ENCODE measurements at places on chromosomes 1 and 21.

- no peak for DNase-seq
These were observed 50.5 kb upstream of the IL12RB2 start for GRCh38 chr1:67257173-67257535.

GRCh38 chr1:106995970-106996369 is 60.5 kb upstream of the PRMT6 start:
- no peak for DNase-seq

GRCh38 chr1:116392717-116393404 is 19.8 kb downstream of the ATP1A1 start:
- DNase-seq, result no peak

DNA sequence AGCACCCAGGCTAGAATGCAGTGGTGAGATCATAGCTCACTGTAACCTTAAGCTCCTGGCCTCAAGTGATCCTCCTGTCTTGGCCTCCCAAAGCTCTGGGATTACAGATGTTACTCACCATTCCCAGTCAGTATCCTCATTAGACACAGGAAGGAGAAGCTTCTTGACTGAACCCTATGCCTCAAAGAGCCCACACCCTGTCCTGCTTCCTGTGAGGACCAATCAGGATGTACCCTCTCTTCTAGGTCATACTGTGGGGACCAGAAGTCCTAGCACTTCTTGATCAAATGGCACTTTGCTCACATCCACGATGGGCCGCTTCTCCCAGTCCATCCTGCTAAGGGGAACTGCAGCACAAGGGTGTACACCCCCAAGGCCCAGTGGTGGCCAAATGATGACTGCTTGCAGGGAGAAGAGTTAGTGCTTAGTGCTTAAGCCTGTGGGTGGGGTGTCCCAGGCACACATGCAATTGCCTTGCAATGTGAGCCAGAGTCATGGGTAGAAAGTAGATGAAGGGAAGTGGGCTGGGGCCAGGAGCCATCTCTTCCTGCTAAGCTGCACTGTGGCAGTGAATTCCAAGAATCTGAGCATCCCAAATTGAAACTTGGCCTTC is 9.8 kb downstream of the CD34 start:
- DNase-seq, result no peak

GRCh38 chr1:53265581-53265980 is 27.3 kb upstream of the MAGOH start:
- no peak for DNase-seq

DNA sequence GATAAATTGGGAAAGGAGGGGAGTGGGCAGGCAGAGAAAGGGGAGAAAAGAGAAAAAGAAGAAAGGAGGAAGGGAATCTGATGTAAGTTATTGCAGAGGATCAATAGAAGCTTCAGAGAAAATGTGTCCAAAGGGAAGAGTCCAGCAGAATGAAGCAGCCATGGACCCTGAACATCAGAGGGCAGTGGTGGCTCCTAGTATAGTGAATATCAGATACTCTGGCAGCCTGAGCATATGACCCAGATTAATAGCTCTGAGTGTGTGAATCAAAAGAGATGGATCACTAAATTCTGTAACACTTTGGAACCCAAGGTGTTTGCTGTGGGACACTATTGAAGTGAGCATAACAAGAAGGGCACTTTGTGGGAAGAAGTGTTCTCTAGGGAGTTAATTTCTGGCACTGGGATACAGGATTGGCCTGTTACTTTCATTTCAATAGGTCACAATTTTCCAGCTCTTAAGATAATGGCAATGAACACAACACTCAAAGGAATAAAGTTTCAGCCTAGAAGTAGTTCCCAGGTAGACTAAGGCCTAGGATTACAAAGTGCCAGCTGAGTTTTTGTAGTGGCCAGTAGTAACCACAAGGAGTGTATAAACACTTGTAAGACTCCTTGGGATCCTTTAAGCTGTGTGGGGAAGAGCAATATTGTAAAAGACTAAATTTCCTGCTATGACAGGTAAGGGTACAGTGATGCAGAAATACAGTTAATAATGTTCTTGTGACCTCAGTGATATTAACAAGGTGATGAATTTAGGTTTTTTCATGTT is 164.5 kb upstream of the BEND5 start:
- DNase-seq, result no peak

GRCh38 chr1:74586253-74586897 is 74.0 kb upstream of the LRRC53 start:
- DNase-seq, result peak; percentile 1

DNA sequence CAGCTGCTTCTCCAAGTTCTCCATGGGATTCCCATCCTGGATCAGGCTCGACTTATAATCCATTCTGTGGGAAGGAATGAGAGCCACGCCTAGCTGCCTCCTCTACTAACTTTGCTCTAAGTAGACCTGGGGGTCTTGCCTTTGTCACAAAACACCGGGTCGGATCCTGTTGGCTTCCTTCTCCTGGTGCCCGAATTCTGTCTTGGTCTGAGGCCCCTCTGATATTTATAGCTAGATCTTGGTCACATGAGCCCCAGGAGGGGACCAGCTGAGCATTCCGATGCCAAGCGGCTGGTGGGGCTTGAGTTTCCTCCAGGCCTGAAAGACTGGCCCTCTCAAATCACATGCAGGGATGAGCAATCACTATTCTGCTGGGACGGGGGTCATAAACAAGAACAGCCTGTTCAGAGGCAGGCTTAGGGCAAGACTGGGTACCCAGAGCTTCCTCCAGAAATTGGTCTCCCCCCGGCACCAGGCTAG is at the start of gene TRIM63:
Gene TRIM63, minus strand, starts transcription at position 199 of the 480 bp plus-strand sequence. Its CDS starts 136 bp downstream, at position 63.
- no peak for DNase-seq

- DNase-seq, result no peak
These were observed 13.8 kb downstream of the PSEN2 start for GRCh38 chr1:226884116-226884625.

- peak; percentile 10 for DNase-seq
These were observed 384.6 kb downstream of the PLPP3 start for GRCh38 chr1:56194701-56195300.

DNA sequence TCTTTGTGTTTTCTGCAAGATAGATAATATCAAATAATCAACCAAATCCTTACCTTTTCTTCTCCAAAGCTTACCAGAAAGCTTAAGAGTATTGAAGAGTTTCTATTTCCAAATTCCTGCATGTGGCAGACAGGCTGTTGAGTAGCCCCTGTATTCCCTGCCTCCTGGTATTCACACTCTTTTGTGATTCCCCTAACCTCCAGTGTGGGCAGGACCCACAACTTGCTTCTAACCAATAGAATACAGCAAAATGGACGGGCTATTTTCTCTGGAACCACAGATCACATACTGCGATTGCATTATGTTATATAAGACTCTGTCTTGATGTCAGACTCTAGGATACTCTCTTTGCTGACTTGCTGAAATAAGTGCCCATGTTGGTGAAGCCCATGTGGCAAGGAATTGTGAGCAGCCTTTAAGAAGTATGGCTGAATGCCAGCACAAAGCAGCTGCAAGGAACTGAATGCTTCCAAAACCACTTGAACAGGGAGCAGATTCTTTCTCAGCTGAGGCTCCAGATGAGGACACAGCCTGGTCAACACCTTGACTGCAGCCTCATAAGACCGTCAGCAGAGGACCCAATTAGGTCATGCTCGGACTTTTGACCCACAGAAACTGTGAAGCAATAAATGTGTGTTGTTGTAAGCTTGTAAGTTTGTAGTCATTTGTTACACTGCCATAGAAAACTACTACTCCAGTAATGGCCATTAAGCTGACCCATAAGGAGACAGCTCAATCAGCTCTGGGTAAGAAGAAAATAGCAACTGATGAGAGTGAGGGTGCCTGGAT is 47.9 kb upstream of the PLXNA2 start:
- no peak for DNase-seq

GRCh38 chr1:91015794-91016550 is 5.9 kb downstream of the ZNF644 start:
- peak; percentile 36 for DNase-seq

DNA sequence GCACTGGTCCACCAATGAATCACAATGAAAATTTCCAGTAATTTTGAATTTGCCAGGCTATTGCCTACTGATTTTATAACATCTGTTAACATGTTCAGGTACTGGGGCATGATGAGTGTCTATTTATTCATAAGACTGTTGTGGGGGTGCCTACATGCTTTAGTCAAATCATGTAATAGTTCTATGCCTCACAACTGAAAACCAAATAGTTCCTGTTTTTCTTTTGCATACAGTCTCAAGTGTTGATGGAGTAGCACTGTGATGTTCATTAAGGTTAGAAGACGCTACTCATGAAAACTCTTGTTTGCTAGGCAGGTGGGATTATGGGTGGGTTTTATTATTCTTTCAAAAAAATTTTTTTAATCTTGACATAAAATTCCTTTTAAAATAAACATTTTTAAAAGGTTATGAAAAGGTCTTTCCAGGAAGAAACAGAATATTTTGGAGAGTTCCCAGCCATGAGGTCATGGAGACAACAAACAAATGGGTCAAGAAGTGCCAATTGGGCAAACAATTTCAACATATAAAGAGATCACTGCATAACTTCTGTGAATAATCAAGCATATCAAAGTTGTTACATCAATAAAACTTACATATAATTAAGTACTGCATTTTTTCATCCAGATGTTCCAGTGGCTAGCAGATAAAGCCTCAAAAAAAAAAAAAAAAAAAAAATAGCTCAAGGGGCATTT is 40.2 kb upstream of the NHLH2 start:
- DNase-seq, result no peak

DNA sequence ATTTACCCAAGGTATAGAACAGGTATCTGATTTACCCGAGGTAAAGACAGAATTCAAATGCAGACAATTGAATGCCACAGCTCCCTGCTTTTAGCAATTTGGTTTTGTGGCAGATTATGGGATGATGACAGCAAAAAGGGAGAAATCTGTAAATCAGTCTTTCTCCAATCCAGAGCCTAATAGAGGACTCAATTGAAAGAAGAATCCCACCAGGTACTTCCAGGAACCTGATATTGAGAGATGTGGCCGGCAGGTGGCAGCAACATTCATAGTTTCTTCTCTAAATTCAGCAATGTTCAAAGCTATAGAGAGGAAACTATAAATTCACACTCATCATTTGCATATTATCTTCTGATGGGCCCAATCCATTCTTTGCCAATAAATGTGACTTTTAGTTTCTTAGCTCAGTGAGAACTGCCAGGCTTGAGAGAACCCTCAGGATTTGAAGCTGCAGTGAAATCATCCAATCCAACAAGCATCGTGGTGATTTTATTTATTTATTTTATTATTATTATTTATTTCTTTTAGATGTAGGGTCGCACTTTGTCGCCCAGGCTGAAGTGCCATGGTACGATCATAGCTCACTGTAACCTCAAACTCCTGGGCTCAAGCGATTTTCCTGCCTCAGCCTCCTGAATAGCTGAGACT is 9.8 kb upstream of the PHACTR4 start:
- DNase-seq, result peak; percentile 71

- peak; percentile 22 for DNase-seq
These were observed 1.1 kb upstream of the KCNQ4 start for GRCh38 chr1:40782371-40782956.

DNA sequence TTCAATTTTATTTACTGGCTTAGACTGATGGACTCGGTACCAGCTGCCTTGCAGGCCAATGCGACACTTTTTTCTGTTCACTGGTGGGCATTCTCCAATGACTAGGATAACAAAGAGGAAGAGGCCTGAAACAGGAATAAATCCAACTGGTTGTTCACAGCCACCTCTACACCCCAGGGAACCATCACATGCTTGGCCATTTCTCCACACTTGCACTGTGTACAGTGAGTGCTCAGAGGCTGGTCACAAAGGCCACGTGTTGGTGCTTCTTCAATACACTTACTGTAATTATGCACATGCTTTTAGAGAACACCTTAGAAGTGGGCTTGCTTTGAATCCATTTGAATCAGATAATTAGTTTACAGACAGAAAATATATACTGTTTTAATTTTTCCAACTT is 113.4 kb downstream of the FAM78B start:
- DNase-seq, result no peak

GRCh38 chr21:15063081-15063813 is 1.6 kb downstream of the NRIP1 start:
- DNase-seq, result peak; percentile 43

GRCh38 chr1:161190962-161191521 is 7.8 kb downstream of the ADAMTS4 start:
- no peak for DNase-seq

DNA sequence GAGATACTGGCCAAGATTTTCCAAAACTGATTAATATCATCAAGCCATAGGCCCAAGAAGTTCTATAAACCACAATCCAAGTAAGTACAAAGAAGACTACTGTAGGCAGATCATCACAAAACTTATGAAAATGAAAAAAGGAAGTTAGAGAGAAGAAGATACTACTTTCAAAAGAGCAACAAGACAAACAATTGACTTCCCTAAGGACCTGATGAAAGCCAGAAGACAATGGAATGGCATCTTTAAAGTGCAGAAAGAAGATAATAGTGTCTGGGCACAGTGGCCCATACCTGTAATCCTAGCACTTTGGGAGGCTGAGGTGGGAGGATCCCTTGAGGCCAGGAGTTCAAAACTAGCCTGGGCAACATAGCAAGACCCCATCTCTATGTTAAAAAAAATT is 243.1 kb downstream of the PRDM2 start:
- no peak for DNase-seq

- no peak for DNase-seq
These were observed 106.3 kb upstream of the DMRTA2 start for GRCh38 chr1:50529510-50529909.

DNA sequence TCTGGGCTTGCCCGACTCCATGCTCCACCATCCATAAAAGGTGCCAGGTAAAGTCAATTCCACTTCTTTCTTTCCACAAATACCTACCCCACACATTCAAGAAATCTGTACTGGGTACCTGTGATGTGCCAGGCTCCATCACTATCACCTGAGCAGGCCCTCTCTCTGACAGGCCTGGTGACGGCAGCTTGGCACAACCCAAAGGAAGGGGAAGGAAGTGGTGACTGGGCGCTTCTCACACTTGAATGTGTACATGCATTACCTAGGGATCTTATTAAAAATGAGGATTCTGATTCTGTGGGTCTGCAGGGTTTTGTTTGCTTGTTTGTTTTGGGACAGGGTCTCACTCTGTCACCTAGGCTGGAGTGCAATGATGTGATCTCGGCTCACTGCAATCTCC is 7.5 kb downstream of the HTR1D start:
- no peak for DNase-seq

DNA sequence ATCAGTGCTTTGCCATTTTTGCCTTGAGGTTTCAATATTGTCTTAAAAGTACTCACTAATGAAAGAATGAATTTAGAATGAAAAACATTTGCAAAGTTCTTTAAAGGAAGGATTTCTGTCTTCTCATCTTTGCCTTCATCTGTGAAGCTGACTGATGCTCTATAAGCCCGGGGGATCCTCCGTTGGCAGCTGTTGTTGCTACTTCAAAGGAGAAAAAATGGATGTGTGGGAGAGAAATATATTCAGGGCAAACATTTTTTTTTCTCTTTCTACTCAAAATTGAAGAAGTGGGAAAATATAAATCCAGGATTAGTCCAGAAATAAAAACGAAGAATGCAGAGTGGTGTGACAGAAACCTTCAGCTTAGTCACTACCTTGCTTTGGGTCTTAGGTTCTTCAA is 142.5 kb downstream of the OLFM3 start:
- DNase-seq, result no peak

- no peak for DNase-seq
These were observed 19.9 kb downstream of the SLC19A1 start for GRCh38 chr21:45522381-45522780.

DNA sequence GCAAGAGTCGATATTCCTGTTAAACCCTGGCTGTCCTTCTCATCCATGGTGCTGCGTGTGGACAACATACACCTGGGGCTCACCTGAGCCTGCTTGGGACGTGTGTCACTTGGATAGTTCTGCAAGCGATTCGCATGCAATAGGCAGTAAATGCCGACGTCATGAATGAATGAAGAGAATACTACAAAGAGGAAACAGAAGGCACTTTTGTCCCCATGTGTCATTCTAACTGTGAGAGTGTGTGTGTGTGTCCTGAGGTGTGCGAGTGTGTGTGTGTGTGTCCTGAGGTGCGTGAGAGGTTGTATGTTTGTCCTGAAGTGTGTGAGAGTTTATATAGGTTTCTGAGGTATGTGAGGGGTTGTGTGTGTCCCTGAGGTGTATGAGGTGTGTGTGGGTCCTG is 647 bp upstream of the TCP10L start:
- no peak for DNase-seq
